Tibial nerve (tissue), 4 donors: ENCODE measurements at places on chromosomes 12 and 14.

DNA sequence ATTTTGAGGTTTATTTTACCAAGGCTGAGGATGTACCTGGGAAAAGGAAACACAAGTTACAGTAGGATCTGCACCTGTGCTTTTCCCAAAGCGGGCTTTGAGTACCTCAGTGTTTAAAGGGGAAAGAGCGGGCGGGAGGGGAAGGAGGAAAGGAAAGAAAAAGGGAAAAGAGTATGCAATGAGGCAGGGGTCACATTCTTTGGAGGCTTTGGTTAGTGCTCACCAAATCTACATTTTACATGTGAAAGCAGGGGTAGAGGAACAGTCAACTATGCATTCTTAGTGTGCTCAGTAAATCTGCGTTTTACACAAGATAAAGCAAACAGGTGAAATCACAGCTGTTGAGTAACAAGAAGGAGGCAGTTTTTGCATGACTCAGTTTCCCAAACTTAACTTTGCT is 242.2 kb downstream of the TMEM132C start:
- no peak overlapping the region for H3K27ac ChIP-seq
- H3K27me3 ChIP-seq: no peaks in the 10 kb centered on the region
- no peak for DNase-seq
- H3K36me3 ChIP-seq: no peaks in the 10 kb centered on the region
- H3K4me1 ChIP-seq: no peaks in the 10 kb centered on the region

DNA sequence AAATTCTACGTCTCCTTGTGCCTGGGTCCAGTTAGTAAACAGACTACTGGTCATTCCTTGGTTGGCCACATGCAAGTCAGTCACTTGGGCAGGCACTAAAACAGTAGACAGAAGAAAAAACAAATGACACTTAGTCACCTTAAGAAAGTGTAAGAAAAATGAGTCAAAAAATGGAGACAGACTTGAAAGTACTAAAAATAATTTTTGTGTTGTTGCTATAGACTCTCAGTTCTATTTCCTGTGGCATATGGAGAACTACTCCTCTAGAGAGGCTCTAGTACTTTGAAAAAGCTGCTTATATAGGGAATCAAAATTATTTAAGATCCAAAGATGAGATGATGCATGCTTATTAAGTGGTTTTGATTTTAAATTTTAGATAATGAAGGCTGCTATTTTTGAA is 56.0 kb downstream of the PTPRB start:
- H3K4me1 ChIP-seq: peaks cover 12% of the 10 kb centered on the region
- H3K36me3 ChIP-seq: no peaks in the 10 kb centered on the region
- no peak overlapping the region for H3K27ac ChIP-seq
- H3K27me3 ChIP-seq: no peaks in the 10 kb centered on the region
- no peak overlapping the region for H3K4me3 ChIP-seq
- no peak for DNase-seq

GRCh38 chr14:53792909-53793308 is 163.7 kb downstream of the BMP4 start:
- H3K4me1 ChIP-seq: no peaks in the 10 kb centered on the region
- H3K27me3 ChIP-seq: no peaks in the 10 kb centered on the region
- H3K4me3 ChIP-seq: no peak overlapping the region

DNA sequence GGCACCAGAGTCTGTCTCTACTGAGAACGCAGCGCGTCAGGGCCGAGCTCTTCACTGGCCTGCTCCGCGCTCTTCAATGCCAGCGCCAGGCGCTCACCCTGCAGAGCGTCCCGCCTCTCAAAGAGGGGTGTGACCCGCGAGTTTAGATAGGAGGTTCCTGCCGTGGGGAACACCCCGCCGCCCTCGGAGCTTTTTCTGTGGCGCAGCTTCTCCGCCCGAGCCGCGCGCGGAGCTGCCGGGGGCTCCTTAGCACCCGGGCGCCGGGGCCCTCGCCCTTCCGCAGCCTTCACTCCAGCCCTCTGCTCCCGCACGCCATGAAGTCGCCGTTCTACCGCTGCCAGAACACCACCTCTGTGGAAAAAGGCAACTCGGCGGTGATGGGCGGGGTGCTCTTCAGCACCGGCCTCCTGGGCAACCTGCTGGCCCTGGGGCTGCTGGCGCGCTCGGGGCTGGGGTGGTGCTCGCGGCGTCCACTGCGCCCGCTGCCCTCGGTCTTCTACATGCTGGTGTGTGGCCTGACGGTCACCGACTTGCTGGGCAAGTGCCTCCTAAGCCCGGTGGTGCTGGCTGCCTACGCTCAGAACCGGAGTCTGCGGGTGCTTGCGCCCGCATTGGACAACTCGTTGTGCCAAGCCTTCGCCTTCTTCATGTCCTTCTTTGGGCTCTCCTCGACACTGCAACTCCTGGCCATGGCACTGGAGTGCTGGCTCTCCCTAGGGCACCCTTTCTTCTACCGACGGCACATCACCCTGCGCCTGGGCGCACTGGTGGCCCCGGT is at the start of gene PTGDR:
Gene PTGDR (plus strand): TSS at position 198 of the 778 bp plus-strand sequence. CDS start 117 bp downstream, at position 315.
- H3K4me1 ChIP-seq: no peaks in the 10 kb centered on the region
- H3K36me3 ChIP-seq: no peaks in the 10 kb centered on the region
- peak within 1 kb of the TSS; percentile 57 for H3K4me3 ChIP-seq
- H3K27ac ChIP-seq: peak within 1 kb of the TSS; percentile 57

- DNase-seq: no peak
- H3K36me3 ChIP-seq: no peaks in the 10 kb centered on the region
- no peak overlapping the region for H3K27ac ChIP-seq
- no peaks in the 10 kb centered on the region for H3K4me1 ChIP-seq
Observed at GRCh38 chr14:106129274-106129673, 602.9 kb downstream of the TMEM121 start.

GRCh38 chr12:94806617-94807016 is 156.3 kb upstream of the TMCC3 start:
- H3K36me3 ChIP-seq: no peaks in the 10 kb centered on the region
- no peak for DNase-seq
- no peak overlapping the region for H3K27ac ChIP-seq
- no peaks in the 10 kb centered on the region for H3K4me1 ChIP-seq
- no peak overlapping the region for H3K4me3 ChIP-seq
- H3K27me3 ChIP-seq: no peaks in the 10 kb centered on the region

DNA sequence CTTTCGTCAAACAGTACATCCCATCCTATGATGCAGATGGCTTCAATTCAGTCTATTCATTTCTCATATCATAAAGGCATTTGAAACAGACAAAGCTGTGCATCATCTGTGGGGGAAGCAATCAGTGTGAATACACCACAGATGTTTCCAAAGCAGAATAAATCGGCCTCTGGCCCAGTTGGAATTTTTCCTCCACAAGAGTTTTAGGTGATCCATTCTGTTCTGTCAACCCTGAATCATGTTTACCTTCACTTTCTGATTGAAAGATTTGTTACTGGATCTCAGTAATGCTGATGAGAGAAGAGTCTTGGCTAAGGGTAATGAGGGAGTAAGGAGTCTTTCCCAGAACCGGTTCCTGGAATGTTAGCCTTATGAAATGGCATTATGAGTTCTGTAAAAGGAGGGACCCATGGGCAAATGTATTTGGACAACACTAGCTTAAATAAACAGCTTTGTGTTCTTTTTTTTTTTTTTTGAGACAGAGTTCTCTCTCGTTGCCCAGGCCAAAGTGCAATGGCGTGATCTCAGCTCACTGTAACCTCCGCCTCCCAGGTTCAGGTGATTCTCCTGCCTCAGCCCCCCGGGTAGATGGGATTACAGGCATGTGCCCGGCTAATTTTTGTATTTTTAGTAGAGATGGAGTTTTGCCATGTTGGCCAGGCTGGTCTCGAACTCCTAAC is 62.5 kb downstream of the TPH2 start:
- no peaks in the 10 kb centered on the region for H3K4me1 ChIP-seq
- H3K27me3 ChIP-seq: no peaks in the 10 kb centered on the region
- H3K36me3 ChIP-seq: no peaks in the 10 kb centered on the region
- no peak overlapping the region for H3K4me3 ChIP-seq
- DNase-seq: no peak

DNA sequence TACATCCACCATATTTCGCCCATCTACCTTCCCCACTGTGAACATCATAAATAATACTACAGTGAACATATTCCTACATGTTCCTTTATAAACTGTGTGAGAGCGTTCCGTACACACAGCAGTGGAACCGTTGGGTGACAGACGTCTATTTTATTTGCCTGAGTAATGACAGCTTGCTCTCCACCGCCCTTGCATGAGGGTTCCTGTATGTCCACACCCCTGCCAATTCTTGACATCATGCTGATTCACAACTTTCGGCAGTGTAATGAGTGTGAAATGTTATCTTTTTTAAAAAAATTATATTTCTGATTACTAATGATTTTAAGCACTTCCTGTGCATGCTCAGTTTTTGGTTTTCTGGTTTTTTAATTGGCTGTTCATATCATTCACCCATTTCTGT is 4.3 kb upstream of the RAD52 start:
- no peaks in the 10 kb centered on the region for H3K36me3 ChIP-seq
- H3K27me3 ChIP-seq: no peaks in the 10 kb centered on the region
- H3K4me3 ChIP-seq: no peak overlapping the region

DNA sequence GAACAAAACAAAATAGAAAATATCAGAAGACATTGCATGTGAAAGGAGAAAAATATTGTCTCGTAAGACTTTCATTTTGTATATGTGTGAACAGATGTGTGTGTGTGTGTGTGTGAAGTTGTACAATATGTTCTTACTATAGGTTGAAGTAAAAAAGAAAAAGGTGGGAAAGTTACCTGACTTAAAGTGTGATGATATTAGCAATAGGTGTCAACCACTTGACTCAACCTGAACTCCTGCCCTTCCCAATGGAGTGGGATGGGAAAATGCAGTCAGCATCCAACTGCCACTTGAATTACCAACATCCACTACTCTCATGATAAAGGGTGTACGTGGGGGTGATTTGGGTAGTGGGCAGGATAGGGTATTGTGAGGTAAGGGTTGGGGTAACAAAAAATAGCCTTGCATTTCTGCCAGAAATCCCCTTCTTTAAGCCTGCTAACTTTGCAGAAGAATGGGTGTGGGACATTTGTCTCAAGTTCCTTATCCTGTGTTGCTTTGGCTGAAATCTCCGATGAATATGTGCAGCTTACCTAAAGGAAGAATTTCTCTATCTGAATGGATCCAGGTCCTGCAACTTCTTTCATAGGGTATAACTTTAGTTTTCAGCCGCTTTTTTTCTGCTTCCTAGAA is 181.6 kb downstream of the CHST11 start:
- H3K27ac ChIP-seq: no peak overlapping the region
- no peak for DNase-seq
- no peaks in the 10 kb centered on the region for H3K4me1 ChIP-seq
- no peaks in the 10 kb centered on the region for H3K36me3 ChIP-seq
- H3K4me3 ChIP-seq: no peak overlapping the region

DNA sequence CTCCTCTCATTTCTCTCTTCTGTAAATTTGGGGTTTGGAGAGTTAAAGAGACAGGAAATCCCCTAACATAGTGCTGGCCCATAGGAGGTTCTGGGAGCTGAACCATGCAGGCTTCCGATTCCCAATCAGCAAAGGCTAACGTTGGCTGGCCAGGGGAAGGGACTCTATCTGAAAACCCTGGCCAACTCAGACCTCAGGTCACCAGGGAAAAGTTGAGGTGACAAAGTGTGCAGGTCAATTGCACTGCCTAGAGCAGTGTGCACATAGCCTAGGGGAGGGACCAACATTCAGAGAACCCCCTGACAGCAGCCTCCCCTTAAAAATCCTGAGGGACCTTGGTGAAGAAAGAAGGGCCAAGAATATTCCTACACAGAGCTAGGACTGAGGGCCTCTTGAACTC is 38.9 kb downstream of the TTC7B start:
- no peak overlapping the region for H3K4me3 ChIP-seq

- no peak overlapping the region for H3K27ac ChIP-seq
- H3K4me3 ChIP-seq: no peak overlapping the region
Observed at GRCh38 chr12:131437706-131438492, 273.0 kb upstream of the SFSWAP start.

- no peaks in the 10 kb centered on the region for H3K27me3 ChIP-seq
- peaks cover 50% of the 10 kb centered on the region for H3K4me1 ChIP-seq
- peak overlapping the region; percentile 5 for H3K27ac ChIP-seq
- no peaks in the 10 kb centered on the region for H3K36me3 ChIP-seq
- H3K4me3 ChIP-seq: no peak overlapping the region
- DNase-seq: no peak
Observed at GRCh38 chr12:116142936-116143898, 134.3 kb downstream of the MED13L start.

GRCh38 chr14:50791201-50791600 is 39.8 kb downstream of the NIN start:
- no peak overlapping the region for H3K4me3 ChIP-seq
- H3K27ac ChIP-seq: no peak overlapping the region
- no peaks in the 10 kb centered on the region for H3K4me1 ChIP-seq
- H3K27me3 ChIP-seq: no peaks in the 10 kb centered on the region

DNA sequence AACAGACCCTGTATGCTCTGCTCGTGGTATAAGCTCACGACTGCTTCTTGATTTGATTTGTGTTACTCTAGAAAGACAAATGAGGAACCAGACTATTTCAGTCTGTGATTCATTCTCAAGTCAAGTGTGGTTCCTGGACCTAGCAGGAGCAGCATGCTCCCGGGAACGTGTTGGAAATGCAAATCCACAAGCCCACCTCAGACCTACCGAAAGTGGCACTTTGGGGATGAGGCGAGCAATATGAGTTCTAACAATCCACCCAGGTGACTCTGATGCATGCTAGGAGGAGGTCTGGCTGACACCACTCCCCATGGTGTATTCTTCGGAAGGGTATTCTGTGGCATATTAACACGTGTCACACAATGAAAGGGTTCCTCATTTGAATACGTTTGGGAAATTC is 59.5 kb upstream of the TMX1 start:
- no peak overlapping the region for H3K4me3 ChIP-seq
- H3K27ac ChIP-seq: no peak overlapping the region
- no peaks in the 10 kb centered on the region for H3K27me3 ChIP-seq

GRCh38 chr14:71094722-71095121 is 187.5 kb downstream of the PCNX1 start:
- no peak overlapping the region for H3K27ac ChIP-seq
- no peaks in the 10 kb centered on the region for H3K36me3 ChIP-seq
- H3K4me3 ChIP-seq: no peak overlapping the region
- DNase-seq: no peak

DNA sequence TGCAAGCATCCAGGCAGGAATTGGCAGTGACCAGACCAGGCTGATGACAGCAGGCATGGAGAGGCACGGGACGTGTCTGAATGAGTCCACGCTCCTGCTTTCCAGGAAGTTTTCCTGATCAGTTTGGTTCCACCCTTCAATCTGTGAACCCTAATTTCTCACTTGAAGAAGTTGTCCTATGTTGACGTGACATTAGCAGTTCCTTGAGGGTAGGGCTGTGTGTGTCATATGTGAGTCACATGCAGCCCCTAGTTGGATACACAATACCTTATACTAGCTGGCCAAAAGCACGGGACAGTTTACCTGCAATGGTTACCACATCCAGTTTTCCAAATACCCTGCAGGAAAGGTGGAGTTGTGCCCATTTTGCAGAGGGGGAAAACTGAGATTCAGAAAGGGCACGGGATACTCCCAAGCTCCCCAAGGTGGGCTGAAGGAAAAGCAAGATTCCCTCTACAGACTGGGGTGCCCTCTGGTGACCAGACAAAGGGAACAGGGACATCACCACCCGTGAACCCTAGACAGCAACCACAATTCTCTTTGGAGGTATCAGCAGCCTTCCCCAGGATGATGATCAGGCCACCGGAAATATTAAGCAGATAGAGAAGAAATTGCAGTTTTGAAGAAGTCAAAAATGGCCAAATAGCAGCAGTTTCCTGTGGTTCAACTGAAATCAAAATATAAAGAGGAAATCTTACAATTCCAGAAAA is 194.5 kb downstream of the PHETA1 start:
- H3K27ac ChIP-seq: no peak overlapping the region
- H3K27me3 ChIP-seq: no peaks in the 10 kb centered on the region
- H3K4me1 ChIP-seq: peaks cover 13% of the 10 kb centered on the region
- no peak overlapping the region for H3K4me3 ChIP-seq
